Stimulated activated CD4-positive, alpha-beta T cell treated with anti-CD3 and anti-CD28 coated beads, Interleukin-1b, Interleukin-23, amount 100 ng/mL, for 48 hours (primary cell): ENCODE measurements at places on chromosomes 1 and 21.

DNA sequence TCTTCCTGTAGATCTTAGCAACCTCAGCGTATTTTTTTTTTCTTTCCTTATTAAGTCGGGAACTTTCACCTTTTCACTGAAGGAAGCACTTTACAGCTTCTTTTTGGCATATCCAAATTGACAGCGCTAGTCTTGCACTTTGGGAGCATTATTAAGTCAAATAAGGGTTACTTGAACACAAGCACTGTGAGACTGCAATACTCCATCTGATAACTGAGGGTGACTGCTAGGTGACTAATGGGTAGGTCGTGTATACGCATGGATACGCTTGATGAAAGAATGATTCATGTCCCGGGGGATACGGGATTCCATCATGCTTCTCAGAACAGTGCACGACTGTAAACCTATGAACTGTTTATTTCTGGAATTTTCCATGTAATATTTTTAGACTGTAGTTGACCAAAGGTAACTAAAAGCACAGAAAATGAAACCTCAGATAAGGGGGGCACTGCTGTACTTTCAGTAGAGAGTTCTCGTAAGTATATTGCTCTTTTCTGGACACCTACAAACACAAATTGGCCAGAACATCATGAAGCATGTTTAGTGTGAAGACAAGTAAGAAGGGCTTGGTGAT, 364.7 kb downstream of the SMYD3 start:
- no peak for DNase-seq

DNA sequence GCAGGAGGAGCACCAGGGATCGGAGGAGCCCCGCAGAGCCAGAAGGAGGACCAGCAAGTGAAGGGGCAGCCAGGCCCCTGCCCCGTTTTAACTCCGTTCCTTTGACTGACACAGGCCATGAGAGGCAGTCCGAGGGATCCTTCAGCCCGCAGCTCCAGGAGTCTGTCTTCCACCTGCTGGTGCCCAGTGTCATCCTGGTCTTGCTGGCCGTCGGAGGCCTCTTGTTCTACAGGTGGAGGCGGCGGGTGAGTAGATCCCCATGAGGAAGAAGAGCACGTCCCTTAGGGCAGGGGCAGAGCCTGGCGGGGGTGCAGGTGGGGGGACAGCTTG, 13.3 kb downstream of the CSF1 start:
- no peak for DNase-seq

- DNase-seq, result no peak
Observed at GRCh38 chr1:98386675-98387440, 274.7 kb upstream of the SNX7 start.

GRCh38 chr1:61285371-61285885, 203.1 kb downstream of the NFIA start:
- DNase-seq, result no peak

DNA sequence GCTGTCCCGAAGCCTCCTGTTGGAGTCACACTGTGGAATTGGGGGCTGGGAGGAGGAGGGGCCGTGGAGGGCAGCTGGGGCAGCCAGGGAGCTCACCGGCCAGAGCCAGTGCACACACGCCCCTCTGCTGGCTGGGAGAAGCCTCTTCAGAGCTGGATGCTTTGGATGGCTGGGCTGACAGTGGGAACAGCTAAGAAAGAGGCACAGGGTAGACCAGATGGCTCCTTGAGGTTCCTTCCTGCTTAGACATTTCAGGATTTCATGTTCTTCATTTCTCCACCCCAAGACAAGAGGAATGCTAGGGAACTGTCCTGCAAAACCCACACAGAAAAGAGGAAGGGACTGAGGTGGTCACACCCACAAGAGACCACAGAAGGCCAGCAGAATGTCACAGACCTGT, 254.8 kb upstream of the VAMP3 start:
- no peak for DNase-seq

DNA sequence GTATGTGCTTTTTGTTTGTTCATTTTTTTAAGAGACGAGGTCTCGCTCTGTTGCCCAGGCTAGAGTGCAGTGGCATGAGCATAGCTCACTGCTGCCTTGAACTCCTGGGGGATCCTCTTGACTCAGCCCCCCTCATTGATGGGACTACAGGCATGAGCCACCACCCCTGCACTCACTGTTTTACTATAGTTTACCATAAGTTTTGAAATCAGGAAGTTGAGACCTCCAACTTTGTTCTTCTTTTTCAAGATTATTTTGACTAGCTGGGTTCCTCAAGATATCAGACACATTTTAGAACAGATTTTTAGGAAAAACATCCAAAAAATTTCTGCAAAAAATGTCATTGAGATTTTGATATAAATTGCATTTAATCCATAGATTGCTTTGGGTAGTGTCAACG, 120.4 kb upstream of the FGGY start:
- no peak for DNase-seq
